ENCODE measurements at places on chromosomes 13 and 19.

DNA sequence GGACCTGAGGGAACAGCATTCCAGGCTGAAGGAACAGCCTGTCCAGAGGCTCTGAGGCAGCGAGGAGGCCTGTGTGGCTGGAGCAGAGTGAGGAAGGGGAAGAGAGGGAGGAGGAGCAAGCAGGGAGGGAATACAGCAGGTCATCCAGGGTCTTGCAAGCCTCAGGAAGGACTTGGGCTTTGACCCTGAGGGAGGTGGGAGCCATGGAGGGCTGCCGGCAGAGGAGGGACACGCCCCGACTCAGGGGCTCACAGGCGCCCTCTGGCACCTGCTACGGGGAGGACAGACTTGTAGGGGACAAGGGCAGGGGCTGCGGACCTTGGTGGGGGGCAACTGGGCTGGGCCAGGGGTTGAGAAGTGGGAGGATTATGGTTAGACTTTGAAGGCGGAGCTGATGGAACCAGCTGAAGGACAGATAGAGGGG, 4.7 kb downstream of the TINCR start:
- DNase-seq: no peak

DNA sequence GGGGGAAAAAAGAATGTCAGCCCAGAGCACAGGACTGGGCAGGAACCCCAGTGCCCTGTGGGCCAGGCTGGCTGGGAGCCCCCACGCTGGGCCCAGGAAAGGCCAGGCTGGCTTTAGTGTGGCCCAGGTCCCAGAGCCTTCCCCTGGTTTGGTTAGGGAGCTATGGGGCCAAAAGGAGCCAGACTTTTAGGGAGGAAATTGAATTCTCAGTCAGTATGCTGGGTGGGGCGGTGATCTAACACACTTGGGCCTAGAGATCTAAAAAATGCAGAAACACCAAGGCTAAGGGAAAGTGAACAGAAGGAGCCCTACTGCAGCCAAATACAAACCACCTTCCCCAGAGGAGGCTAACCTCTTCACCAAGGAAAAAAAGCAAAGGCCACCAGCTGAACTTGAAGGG, 137.5 kb downstream of the CRYL1 start:
- DNase-seq: no peak

DNA sequence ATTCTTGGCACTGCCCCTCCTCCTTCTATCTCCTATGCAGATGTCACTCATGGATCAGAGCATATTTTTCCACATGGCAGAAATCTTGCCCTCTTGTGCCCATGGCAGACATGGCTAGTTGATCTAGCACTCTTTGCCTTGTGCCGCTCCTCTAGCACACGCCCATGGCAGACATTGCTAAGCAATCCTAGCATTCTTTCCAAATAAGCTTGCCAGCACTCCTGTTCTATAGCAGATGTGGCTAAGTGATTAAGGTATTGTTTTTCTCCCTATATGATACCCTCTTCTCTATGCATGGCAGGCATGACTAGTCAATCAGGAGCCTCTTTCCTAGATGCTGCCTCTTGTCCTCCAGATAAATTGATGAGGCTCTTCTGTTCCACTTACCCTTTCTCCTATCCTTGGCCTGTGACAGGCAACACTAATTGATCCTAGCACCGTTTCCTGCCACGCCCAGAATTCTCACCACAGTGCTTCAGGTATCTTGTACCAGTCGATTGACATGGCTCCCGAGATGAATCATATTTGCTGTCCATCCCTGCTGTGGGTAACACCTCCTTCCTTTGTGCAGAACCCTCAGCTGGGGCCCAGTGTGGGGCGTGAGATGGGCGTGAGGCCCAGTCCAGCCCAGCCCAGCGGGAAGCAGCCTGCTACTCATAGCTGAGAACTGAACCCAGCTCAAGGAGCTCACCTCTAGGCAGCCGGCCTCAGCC, 26.9 kb downstream of the TMED1 start:
- DNase-seq: peak; percentile 86

DNA sequence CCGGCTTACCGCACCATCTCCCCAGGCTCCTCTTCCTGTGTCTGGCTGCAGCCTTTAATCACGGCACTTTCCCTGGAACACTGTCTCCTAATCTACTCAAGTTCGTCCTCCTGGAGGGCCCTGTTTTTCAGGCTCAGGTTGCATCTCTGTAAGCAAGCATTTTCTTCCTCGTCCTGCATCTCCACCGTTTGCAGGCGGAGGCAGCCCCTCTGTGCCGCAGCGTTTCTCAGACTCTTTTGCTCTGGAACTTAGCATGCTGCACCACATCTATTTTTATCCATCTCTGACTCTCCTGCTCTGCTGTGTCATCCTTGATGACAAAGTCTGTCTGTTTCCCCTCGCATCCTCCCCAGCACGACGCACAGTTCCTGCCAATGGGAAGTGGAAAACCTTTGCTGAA, 117.5 kb downstream of the ATP8A2 start:
- DNase-seq: no peak

- no peak for DNase-seq
These were observed 60.2 kb upstream of the TNFRSF19 start for GRCh38 chr13:23509781-23510543.

GRCh38 chr19:29439688-29440550, 85.9 kb upstream of the VSTM2B start:
- DNase-seq: no peak

Measured in erythroblast (primary cell).